Lower lobe of right lung (tissue), 2 donors: ENCODE measurements at places on chromosomes 1 and 21. TPM values are rescaled to one million over a fixed set of nuclear protein-coding genes. Genes with fewer than 3 reads are reported as not detected.

POLR3GL gene
- total RNA-seq = 25.4 TPM

GRCh38 chr1:174726167-174726879 is 273.4 kb upstream of the CACYBP start:
- DNase-seq = no peak
- no peaks in the 10 kb centered on the region for H3K27me3 ChIP-seq
- no peak overlapping the region for H3K27ac ChIP-seq

NHLH2 gene
- total RNA-seq = 0.41 TPM

GRCh38 chr1:151334822-151335221 is 7.6 kb upstream of the PI4KB start:
- H3K4me3 ChIP-seq = no peak overlapping the region
- H3K36me3 ChIP-seq = no peaks in the 10 kb centered on the region
- no peak overlapping the region for H3K27ac ChIP-seq
- no peaks in the 10 kb centered on the region for H3K27me3 ChIP-seq
- no peaks in the 10 kb centered on the region for H3K4me1 ChIP-seq

DNA sequence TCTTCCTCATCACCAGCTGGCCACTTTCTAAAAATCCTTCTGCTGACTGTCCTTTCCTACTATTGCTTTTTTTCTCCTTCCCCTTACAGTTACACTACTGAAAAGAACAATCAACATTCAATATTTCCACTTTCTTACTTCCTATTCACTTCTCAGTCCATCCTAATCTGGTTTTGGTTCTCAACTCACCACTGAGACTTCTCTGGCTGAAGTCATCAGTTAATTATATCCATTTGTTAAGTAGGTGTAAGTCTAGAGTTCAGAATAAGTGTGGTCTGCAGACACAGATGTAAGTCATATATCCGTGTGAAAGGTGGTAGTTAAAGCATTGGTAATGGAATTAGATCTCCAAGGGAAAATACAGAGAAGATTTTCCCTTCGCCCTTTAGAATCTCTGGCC is 21.4 kb downstream of the PEA15 start:
- peaks cover 11% of the 10 kb centered on the region for H3K4me1 ChIP-seq
- H3K36me3 ChIP-seq = peaks cover 100% of the 10 kb centered on the region
- H3K27me3 ChIP-seq = no peaks in the 10 kb centered on the region
- DNase-seq = no peak
- H3K27ac ChIP-seq = no peak overlapping the region

GRCh38 chr1:70836456-70836855 is 211.2 kb downstream of the PTGER3 start:
- H3K27ac ChIP-seq = no peak overlapping the region
- DNase-seq = no peak
- H3K36me3 ChIP-seq = no peaks in the 10 kb centered on the region
- no peaks in the 10 kb centered on the region for H3K27me3 ChIP-seq
- no peaks in the 10 kb centered on the region for H3K4me1 ChIP-seq

DNA sequence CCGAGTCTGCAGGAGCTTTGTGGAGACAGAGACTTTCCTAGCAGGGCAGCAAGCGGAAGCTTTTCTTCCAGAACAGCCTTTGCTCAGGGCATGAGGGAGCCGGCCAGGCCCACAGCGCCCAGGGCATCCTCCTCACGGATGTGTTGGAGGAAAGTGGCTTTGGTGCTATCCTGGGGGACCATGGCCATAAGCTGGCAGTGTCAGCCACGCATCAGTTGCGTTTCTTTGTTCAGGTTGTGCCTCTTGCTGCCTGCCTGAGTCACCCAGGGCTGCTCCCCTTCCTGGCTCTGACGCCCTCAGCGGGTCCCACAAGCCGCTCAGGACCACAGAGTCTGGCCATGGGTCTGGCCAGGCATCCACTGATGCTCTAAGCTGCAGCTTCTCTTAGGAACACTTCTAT is 39.6 kb upstream of the PRSS38 start:
- no peak for DNase-seq
- H3K27me3 ChIP-seq = no peaks in the 10 kb centered on the region
- H3K36me3 ChIP-seq = peaks cover 33% of the 10 kb centered on the region
- no peaks in the 10 kb centered on the region for H3K4me1 ChIP-seq

DNA sequence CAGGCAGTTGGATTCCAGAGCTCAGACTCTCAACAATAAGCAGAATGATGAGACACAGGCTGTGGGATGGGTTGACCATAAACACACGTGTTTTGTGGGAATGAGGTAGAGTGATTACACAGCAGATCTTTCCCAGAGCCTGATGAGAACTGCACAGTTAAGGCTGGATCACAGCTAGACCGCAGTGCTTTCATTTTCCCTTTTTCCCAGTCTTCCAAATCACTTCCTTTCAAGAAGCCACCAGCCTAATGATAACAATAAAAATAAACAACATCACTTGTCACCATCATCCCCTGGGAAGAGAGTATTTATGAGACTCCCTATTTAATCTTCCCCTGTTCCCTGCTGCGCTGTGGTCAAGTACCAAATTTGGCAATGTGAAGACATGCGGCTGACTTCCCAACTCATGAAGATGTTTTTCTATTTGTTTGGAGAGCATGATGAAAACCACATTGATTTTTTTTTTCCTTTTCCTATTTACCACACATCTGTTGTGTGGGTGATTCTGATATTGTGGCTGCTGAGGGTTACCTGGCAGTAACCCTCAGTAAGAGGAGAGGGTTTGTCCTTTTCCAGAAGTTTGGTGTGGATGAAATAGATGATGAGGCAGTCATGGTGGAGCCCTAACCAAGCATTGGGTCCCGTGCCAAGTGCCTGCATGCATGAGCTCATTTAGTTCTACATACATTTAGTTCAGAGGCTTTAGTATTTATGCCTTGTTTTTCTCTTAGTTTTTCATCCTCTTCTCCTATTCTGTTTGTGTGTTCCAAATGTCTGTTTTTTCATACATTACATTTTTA is 248.9 kb upstream of the HOOK1 start:
- no peak for DNase-seq
- no peaks in the 10 kb centered on the region for H3K27me3 ChIP-seq
- no peaks in the 10 kb centered on the region for H3K36me3 ChIP-seq
- peaks cover 18% of the 10 kb centered on the region for H3K4me1 ChIP-seq
- no peak overlapping the region for H3K4me3 ChIP-seq
- H3K27ac ChIP-seq = no peak overlapping the region

- no peak overlapping the region for H3K4me3 ChIP-seq
- peak overlapping the region; percentile 53 for H3K27ac ChIP-seq
- DNase-seq = peak; percentile 60
- no peaks in the 10 kb centered on the region for H3K4me1 ChIP-seq
Observed at GRCh38 chr1:12031039-12031980, 12.0 kb downstream of the MIIP start.

PSMD4 gene
- total RNA-seq = 106 TPM

DNA sequence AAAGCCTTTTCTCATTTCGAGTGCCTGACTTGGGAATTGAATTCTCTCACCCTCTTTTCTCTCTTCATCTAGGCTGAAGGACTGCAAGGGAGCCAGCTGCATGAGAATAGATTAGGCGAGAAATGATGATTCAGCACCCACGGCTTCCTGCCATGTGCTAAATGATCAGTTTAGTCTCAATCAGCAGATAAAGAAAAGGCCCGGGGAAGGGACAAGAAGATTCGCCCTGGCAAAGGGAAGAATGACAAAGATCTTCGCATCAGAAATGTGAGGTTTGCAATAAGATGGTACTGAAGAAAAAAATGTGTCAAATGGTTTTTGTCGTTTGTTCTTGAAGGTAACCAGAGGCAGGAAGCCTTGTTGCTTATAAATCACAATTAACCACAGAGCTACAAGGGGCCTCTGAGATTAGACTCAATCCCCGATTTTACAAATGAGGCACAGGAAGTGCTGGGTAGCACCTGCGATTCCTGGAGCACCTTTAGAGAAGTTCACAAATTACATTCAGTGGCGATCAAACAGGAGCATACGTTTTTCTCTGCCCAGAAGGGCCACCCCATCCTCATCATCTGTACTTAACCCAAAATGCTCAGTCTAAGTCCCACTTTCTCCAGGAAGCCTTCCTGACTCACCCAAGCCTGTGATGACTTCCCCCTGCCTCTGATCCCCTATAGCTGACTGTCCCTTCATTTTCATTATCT is 183.4 kb downstream of the ZNF281 start:
- no peak for DNase-seq
- H3K27ac ChIP-seq = no peak overlapping the region
- no peak overlapping the region for H3K4me3 ChIP-seq
- H3K27me3 ChIP-seq = no peaks in the 10 kb centered on the region

DNA sequence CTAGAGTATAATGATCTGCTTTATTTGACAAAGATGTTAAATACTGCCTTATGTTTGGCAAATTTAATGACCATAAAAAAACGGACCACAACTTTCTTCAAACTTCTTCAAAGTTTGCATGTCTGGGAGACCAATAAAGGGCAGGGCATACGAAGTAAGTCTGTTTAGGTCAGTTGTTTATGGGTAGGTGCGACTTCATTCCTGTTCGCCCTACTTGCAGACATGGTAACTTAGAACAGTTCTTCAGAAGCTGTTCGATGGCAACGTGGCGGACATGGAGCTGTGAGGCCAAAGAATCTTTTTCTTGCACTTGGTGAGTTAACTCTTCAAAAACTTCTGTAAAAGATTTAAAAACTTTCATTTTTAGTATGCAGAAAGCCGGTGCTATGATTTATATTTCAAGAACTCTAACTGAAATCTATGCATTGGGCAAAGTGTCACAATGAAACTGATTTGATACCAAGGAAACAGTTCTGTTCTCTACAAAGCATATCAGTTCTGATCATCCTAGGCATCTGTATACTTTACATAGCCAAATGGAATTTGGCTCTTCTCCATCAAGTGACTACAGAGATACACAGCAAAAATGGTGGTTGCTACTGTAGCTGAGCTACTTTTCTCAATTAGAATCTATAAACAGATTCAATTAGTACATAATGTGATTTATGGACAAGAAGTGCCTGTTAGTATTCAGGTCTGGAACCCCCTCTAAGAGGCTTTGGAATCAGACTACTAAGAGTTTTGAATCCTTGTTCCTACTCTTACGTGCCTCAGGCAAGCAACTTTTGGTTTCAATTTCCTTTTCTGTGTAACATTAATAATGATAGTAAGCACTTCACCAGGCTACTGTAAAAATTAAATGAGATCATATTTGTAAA is 25.7 kb downstream of the C21orf91 start:
- peaks cover 31% of the 10 kb centered on the region for H3K4me1 ChIP-seq
- peak overlapping the region; percentile 78 for H3K27ac ChIP-seq
- peak overlapping the region; percentile 47 for H3K4me3 ChIP-seq
- H3K36me3 ChIP-seq = peaks cover 7% of the 10 kb centered on the region
- H3K27me3 ChIP-seq = no peaks in the 10 kb centered on the region

DNA sequence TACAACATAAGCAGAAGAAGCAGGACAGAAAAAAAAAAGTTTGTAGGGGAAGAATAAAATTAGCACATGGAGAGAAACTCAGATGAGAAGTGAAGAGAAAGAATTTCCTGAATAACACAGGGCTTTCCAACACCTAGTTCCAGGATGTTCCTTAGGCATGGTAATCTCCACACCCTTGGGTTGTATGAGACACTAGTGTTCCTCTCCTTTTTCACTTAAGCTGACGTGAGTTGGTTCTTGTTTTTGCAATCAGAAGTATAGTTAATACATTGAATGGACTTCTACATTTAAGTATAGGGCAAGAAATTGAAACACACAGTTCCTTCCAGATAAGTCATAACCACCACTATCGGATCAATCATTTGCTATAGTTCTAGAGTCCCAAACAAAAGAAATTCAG is 51.0 kb downstream of the LPAR3 start:
- H3K4me3 ChIP-seq = no peak overlapping the region
- peaks cover 6% of the 10 kb centered on the region for H3K4me1 ChIP-seq
- DNase-seq = no peak
- no peaks in the 10 kb centered on the region for H3K27me3 ChIP-seq
- no peaks in the 10 kb centered on the region for H3K36me3 ChIP-seq
- no peak overlapping the region for H3K27ac ChIP-seq

DNA sequence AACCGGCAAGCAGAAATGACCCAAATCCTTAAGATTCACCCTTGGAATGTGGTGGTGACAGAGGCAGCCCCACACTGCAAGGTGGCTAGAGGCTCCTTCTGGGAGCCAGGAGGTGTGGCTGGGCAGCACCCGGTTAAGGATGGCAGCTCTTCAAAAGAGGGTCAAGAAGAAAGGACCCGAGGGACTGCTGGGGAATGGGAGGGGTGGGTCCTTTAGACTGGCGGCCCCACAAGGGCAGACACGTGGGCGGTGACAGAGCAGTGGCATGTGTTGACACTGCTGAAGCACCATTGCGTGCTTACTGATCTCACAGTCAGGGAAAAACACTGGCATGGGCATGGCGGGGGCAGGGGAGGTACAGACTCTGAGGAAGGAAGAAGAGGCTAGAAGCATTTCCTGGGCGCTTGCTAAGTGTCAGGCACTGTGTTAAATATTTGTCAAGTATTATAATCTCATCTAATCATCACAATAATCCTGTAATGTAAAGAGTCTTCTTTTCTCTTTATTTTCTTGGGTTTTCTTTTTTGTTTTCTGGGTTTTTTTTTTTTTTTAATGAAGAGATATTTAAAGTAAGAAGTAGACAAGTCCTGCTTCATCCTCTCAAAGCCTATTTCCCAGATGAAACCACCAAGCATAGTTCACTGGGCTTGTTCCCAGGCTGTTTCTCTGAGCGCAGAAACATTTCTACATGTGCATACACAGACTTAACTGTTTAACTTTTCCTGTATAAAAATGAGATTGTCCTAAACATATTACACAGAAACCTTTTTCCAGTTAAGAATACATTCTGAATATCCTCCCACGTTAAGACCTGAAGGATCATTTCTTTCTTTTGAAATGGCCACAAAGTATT is 165.8 kb upstream of the EDN2 start:
- peak; percentile 78 for DNase-seq
- H3K36me3 ChIP-seq = no peaks in the 10 kb centered on the region
- H3K27me3 ChIP-seq = no peaks in the 10 kb centered on the region
- peaks cover 14% of the 10 kb centered on the region for H3K4me1 ChIP-seq
- H3K4me3 ChIP-seq = no peak overlapping the region

GRCh38 chr1:36981126-36981525 is 53.2 kb downstream of the GRIK3 start:
- peaks cover 4% of the 10 kb centered on the region for H3K27me3 ChIP-seq
- H3K36me3 ChIP-seq = no peaks in the 10 kb centered on the region
- DNase-seq = no peak
- no peak overlapping the region for H3K4me3 ChIP-seq
- no peaks in the 10 kb centered on the region for H3K4me1 ChIP-seq

DNA sequence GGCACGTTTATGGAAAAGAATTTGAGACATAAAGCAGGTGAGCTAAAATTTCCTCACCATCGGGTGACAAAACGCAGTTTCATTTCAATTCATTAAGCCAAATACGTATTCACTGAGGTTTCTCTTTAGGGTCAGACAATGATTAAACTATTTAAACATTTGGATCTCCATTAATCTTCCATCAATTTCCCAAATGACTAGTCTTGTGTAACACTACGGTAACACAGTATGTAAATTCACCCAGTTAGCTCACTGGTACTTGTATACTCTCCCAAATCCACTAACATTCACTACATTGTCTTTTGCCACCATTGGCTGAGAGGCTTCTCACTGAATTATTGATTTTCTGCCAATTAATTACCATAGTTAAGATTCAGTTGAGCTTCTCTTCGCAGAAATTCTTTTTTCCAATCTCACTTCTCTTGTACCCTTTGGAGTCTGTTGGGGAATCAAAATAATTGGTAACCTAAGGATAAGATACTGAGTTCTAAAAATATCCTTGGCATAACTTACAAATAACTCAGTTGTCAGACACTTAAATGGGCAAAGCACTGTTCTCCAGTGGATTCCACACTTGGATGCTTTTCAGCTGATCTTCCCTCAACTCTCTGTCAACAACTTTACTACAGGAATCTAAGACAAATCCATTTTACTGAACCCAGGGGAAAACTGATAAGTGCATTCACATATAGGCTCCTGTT is 40.7 kb downstream of the SIPA1L2 start:
- no peaks in the 10 kb centered on the region for H3K27me3 ChIP-seq
- H3K4me3 ChIP-seq = no peak overlapping the region
- DNase-seq = no peak
- no peaks in the 10 kb centered on the region for H3K36me3 ChIP-seq

DTL gene
- 3.9 TPM for total RNA-seq

TMEM81 gene
- total RNA-seq = 4.1 TPM

AMPD1 gene
- total RNA-seq = 0.21 TPM

GPR37L1 gene
- total RNA-seq = 0.06 TPM
